ENCODE measurements at places on chromosomes 12 and 14.

GRCh38 chr12:20187456-20187855 is 180.9 kb upstream of the PDE3A start:
- H3K27ac ChIP-seq = no peak overlapping the region
- H3K4me1 ChIP-seq = no peaks in the 10 kb centered on the region
- H3K36me3 ChIP-seq = no peaks in the 10 kb centered on the region

- no peak overlapping the region for H3K27ac ChIP-seq
- H3K27me3 ChIP-seq = peaks cover 16% of the 10 kb centered on the region
- no peaks in the 10 kb centered on the region for H3K4me1 ChIP-seq
- no peak for DNase-seq
- H3K36me3 ChIP-seq = no peaks in the 10 kb centered on the region
These were observed 143.4 kb downstream of the SLC8A3 start for GRCh38 chr14:70045310-70045709.

- H3K4me1 ChIP-seq = peaks cover 16% of the 10 kb centered on the region
- H3K27ac ChIP-seq = no peak overlapping the region
- peaks cover 4% of the 10 kb centered on the region for H3K27me3 ChIP-seq
These were observed 47.9 kb upstream of the PLEKHG6 start for GRCh38 chr12:6262623-6263022.

GRCh38 chr12:71691504-71692129 is 5.7 kb downstream of the TMEM19 start:
- DNase-seq = no peak
- H3K4me1 ChIP-seq = peaks cover 15% of the 10 kb centered on the region
- H3K27ac ChIP-seq = no peak overlapping the region

GRCh38 chr12:132729541-132730320 is 19.1 kb downstream of the PGAM5 start:
- H3K27me3 ChIP-seq = no peaks in the 10 kb centered on the region
- H3K36me3 ChIP-seq = peaks cover 81% of the 10 kb centered on the region
- no peaks in the 10 kb centered on the region for H3K4me1 ChIP-seq

DNA sequence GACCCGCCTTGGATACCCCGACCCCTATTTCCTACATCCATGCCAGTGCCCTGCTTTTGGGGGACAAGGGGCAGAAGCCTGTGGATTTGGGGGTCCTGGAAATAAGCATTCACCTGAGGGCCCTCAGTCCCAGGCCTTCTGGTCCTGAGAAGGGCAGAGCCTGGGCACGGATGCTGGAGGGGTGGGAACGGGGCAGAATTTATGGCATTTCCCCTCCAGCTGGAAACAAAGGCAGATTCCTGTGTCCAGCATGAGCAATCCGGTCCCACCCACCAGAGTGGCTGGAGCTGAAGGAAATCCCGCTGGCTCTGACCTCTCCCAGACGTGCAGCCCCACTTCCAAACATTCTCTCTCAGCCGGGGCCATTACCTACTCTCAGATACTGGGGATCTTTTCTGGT is 9.3 kb downstream of the ANKRD33 start:
- H3K27ac ChIP-seq = no peak overlapping the region
- H3K36me3 ChIP-seq = no peaks in the 10 kb centered on the region
- no peak for DNase-seq
- H3K4me3 ChIP-seq = no peak overlapping the region

DNA sequence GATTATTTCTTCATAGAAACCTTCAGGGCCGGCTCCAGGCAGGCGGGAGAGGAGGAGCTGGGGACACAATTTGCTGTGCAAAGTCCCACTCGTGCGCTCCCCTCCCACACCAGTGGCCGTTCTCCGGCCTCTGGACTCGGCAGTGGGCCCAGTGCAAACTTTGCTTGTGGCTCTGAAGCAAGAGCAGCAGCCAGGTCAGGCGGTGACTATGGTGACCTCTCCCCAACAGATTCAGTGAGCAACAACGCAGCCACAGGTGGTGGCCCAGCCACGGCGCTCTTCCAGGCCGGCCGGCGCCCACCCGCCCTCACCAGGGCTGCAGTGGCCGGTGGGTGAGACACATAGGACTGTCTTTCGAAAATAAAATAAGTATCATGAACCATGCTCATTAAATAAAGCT is 29.5 kb downstream of the VPS37B start:
- H3K4me3 ChIP-seq = no peak overlapping the region
- H3K36me3 ChIP-seq = peaks cover 32% of the 10 kb centered on the region
- no peak for DNase-seq
- no peak overlapping the region for H3K27ac ChIP-seq
- peaks cover 8% of the 10 kb centered on the region for H3K4me1 ChIP-seq

DNA sequence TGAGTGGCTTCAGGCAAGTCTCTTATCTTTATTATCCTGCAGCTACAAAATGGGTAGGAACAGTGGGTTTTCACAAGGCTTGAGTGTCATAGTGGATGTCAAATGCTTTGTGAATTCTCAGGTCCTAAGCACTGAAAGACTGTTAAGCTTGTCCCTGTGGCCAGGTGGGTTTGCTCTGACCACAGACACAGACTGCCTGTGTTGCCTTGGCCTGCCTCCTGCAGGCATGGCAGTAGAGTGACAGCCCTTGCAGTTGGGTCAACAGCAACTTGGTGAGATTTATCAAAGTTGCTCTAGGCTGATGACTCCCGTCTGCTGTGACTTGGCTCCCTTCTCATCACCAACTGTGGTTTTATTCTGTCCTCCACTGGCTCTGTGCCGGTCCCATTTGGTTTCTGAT is 520.0 kb upstream of the CCDC196 start:
- H3K36me3 ChIP-seq = no peaks in the 10 kb centered on the region
- no peak for DNase-seq
- no peaks in the 10 kb centered on the region for H3K27me3 ChIP-seq

DNA sequence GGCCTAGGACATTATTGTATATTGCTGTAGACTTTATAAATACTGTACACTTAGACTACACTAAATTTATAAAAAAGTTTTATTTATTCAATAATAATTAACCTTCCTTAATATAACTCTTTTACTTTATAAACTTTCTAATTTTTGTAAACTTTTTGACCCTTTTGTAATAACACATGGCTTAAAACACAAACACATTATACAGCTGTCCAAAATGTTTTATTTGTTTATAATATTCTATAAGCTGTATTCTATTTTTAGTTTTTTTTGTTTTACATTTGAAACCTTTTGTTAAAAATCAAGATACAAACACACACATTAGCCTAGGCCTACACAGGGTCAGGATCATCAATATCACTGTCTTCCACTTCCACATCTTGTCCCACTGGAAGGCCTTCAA is 190.0 kb downstream of the BMP4 start:
- no peaks in the 10 kb centered on the region for H3K27me3 ChIP-seq
- no peak overlapping the region for H3K27ac ChIP-seq
- H3K4me1 ChIP-seq = no peaks in the 10 kb centered on the region
- DNase-seq = no peak
- no peak overlapping the region for H3K4me3 ChIP-seq
- H3K36me3 ChIP-seq = no peaks in the 10 kb centered on the region

- no peaks in the 10 kb centered on the region for H3K27me3 ChIP-seq
- no peak overlapping the region for H3K27ac ChIP-seq
- DNase-seq = no peak
- no peak overlapping the region for H3K4me3 ChIP-seq
- H3K36me3 ChIP-seq = no peaks in the 10 kb centered on the region
- no peaks in the 10 kb centered on the region for H3K4me1 ChIP-seq
These were observed 20.2 kb downstream of the FGD4 start for GRCh38 chr12:32419520-32419960.

DNA sequence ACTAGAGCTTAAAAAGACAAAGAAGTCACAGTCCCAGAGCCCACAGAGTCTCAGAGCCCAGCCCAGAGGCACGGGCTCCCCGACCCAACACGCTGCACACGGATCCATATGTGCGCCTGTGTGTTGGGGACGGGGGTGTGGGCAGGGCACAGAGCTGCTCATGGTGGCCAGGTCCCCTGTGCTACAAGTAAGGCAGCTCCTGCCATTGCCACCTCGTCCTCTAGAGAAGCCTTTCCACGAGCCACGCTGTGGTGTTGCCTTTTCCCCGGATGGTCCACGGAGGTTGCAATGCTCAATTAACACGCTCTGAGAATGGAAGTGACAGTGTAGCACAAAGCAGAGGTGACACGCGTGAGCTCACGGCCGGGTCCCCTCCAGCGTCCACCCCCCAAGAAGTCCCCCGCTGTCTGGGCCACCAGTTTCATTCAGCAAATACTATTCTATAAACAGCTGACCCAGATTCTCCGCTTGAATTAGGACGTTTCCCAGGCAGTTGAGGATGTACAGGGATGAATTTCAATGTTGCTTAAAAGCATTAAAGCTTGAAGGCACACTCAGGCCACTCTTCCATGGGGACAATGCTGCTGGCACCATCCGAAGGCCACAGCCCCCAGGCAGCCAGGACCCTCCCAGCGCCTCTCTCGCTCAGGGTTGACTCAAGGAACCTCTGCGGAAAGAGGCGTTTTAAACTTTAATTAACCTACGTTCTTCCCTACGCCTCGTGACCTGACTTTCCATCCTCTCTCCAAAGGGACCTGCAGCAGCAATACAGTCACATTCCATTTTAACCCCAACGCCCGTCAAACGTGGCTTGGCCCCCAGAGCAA is 22.7 kb upstream of the EIF5 start:
- peaks cover 1% of the 10 kb centered on the region for H3K27me3 ChIP-seq
- no peaks in the 10 kb centered on the region for H3K4me1 ChIP-seq
- no peaks in the 10 kb centered on the region for H3K36me3 ChIP-seq
- DNase-seq = no peak
- no peak overlapping the region for H3K4me3 ChIP-seq

DNA sequence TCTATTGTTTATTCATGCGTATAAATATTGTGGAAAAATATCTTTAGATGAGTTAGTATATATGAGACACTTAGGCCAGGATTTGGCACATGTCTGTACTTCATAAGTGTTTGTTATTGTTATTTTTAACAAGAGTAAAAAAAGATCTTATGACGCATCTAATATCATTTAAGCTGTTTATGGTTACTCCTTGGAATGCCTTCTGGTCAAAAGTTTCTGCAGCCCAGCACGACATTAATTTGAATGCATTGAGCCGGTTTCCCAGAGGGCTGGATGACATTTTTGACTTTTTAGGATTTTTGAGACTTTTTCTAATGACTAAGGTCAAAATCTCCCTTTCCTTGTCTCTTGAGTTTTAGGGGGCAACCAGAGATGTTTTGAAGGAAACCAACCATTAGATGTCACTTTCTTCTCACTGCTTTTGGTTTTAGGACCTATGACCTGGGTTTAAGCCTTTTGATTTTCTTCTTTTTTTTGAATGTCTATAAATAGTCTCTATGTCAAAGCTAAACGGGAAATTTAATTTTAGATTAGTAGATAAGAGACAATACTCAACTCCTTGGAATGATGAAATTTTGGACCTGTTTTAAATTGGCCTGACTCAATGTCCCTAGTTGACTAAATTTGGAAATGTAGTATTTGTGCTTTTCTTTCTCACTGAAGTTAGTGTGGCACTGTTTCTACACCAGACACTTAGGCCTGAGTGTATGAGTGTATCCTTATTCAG is 215.5 kb downstream of the AEBP2 start:
- no peak overlapping the region for H3K4me3 ChIP-seq
- H3K27me3 ChIP-seq = no peaks in the 10 kb centered on the region
- H3K36me3 ChIP-seq = no peaks in the 10 kb centered on the region
- no peak overlapping the region for H3K27ac ChIP-seq
- peaks cover 6% of the 10 kb centered on the region for H3K4me1 ChIP-seq

GRCh38 chr14:74843653-74844052 is 32.3 kb downstream of the PROX2 start:
- peaks cover 46% of the 10 kb centered on the region for H3K4me1 ChIP-seq
- H3K27me3 ChIP-seq = no peaks in the 10 kb centered on the region
- no peak for DNase-seq
- H3K36me3 ChIP-seq = peaks cover 4% of the 10 kb centered on the region

- peak overlapping the region; percentile 56 for H3K4me3 ChIP-seq
- H3K36me3 ChIP-seq = peaks cover 64% of the 10 kb centered on the region
- no peak for DNase-seq
- peak overlapping the region; percentile 99 for H3K27ac ChIP-seq
- H3K27me3 ChIP-seq = no peaks in the 10 kb centered on the region
These were observed 28.3 kb downstream of the ATF7IP start for GRCh38 chr12:14393751-14394150.

DNA sequence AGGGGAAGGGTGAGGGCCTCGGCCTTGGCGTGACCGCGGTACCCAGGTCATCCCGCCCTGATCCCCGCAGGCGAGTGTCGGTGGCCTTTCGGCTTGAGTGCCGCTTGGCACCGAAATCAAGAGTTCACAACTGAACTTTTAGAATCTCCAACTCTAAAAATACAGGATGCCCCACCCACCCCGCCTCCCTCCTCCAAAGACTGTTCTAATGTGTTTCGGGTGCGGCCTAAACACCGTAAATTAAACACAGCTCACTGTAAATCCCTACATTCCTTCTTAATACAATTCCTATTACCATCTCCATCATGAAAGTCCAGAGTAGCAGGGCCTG is 11.4 kb downstream of the SCNN1A start:
- peak overlapping the region; percentile 75 for H3K4me3 ChIP-seq
- DNase-seq = peak; percentile 56
- peak overlapping the region; percentile 72 for H3K27ac ChIP-seq
- H3K36me3 ChIP-seq = no peaks in the 10 kb centered on the region
- no peaks in the 10 kb centered on the region for H3K27me3 ChIP-seq

GRCh38 chr12:8780389-8780788 is 42.0 kb upstream of the A2ML1 start:
- DNase-seq = peak; percentile 5
- no peaks in the 10 kb centered on the region for H3K4me1 ChIP-seq
- H3K4me3 ChIP-seq = no peak overlapping the region
- peaks cover 1% of the 10 kb centered on the region for H3K36me3 ChIP-seq
- no peak overlapping the region for H3K27ac ChIP-seq
- no peaks in the 10 kb centered on the region for H3K27me3 ChIP-seq

GRCh38 chr14:77615361-77616132 is 890 bp downstream of the SPTLC2 start:
- DNase-seq = peak; percentile 40
- H3K4me1 ChIP-seq = peaks cover 28% of the 10 kb centered on the region
- H3K4me3 ChIP-seq = peak overlapping the region; percentile 85

DNA sequence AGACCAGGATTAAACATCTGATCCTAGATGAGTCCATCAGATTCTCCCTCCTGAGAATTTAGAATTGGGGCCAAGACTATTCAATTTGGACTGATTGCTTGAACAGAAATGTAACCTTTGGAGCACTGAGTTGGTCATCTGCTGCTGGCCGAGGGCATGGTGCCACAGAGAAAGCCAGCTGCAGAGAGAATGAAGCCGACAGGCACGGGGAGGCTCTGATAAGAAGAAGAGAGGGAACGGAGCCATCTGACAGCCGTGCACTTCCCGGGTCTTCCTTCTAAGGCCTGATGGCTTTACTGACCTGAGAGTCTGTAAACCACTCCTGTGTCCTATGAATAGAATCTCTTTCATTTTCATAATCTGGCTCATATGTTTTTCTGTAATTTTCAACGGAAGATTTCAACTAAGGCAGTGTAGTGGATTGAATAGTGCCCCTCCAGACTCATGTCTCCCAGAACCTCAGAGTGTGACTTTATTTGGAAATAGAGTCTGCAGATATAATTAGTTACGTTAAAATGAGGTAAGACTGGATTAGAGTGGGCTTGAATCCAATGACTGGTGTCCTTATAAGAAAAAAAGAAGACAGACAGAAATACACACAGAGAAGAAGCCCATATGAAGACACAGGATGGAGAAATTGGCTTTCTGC is 39.1 kb upstream of the FRS2 start:
- no peaks in the 10 kb centered on the region for H3K27me3 ChIP-seq
- no peak for DNase-seq
- no peak overlapping the region for H3K4me3 ChIP-seq
- no peaks in the 10 kb centered on the region for H3K4me1 ChIP-seq

- no peaks in the 10 kb centered on the region for H3K4me1 ChIP-seq
- no peaks in the 10 kb centered on the region for H3K36me3 ChIP-seq
These were observed 1086.9 kb downstream of the TMEM121 start for GRCh38 chr14:106613256-106613655.

- H3K27ac ChIP-seq = peak overlapping the region; percentile 96
- H3K27me3 ChIP-seq = no peaks in the 10 kb centered on the region
- DNase-seq = no peak
- H3K4me3 ChIP-seq = peak overlapping the region; percentile 77
- H3K4me1 ChIP-seq = peaks cover 65% of the 10 kb centered on the region
These were observed 334.5 kb downstream of the TMEM121 start for GRCh38 chr14:105860615-105861580.
